ENCODE measurements at places on chromosomes 4 and X.
A peak's percentile ranks its signal among the peaks of the same experiment; 100 is the strongest.

- DNase-seq: peak; percentile 63
These were observed 35.3 kb downstream of the RBPJ start for GRCh38 chr4:26356081-26356501.

DNA sequence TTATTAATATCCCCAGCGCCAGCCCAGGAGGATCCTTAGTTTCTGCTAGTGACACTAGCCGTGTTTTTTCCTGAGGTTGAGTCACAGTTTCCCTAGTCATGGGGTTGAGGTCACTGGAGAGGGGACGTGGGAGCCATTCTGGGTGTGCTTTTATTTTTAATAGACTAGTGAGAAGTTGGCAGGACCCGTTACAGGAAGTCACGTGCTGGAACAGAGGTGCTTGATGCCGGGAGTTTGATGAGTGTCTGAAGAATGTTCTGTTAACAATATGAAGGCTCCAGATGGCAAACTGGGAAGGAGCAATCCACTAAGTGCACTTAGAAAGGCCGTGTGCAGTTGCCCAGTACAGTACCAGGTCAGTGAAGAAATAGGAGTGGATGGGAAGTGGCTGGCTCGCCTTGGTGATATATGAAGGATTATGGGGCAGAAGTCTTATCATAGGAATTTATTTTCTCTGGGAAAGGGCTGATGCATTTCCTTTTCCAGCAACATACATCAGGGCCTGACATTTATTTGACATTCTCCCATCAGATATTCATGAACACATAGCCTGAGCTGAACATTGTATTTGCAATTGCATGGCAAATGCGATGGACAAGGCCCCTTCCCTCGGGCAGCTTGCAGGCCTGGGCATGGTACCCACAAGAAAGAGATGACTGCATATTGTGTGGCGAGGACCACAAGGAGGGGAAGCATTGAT, 291.8 kb downstream of the FBXW7 start:
- peak; percentile 3 for DNase-seq

DNA sequence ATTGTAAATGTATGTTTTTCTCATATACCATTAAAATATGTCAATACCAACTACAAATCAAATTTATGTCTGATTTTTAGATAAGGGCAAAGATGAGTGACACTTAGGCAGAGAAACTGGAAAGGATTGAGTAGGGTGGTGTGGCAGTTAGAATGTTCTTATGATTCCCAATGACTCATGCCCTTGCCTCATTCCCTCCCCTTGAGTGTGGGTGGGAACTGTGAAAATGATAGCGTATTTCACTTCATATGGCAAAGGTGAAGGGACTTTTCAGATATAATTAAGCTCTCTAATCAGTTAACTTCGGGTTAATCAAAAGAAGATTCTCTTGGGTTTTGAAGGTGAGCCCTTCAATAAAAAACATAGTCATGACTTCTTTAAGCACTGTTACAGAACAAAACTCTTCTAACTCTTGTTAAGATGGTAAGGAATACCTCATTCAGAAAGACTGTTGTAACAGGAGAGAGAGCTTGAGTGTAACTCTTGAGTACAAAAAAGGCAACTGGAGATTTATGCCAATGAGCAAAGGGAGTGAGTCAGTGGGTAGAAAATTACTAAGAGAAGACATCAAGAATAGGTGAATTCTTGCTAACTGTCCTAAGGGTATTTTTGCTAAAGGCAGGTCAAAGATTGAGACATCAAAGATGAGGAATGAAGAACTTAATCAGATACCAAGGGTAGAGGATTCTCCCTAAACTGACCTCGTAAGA, 329.5 kb downstream of the KCTD8 start:
- DNase-seq: peak; percentile 4

- DNase-seq: no peak
These were observed 35.4 kb upstream of the STS start for GRCh38 chrX:7112071-7112470.

DNA sequence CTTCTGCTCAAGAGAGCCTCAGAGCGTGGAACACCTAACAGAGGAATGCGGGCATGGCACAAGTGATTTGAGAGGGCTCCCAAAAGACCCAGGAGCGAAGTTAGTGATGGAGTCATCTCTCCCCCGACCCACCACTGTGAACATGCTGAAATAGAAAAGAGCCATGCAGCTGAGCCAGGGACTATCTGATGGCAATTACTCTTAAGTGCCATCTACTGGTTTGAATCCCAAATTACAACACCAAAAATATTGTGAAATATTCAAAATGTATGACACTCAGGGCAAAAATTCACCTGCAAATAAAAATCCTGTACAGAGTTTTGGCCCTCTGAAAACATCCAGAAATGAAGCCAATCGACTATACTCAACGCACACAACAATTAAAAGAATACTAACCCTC, 2038.9 kb upstream of the ADGRL3 start:
- no peak for DNase-seq

DNA sequence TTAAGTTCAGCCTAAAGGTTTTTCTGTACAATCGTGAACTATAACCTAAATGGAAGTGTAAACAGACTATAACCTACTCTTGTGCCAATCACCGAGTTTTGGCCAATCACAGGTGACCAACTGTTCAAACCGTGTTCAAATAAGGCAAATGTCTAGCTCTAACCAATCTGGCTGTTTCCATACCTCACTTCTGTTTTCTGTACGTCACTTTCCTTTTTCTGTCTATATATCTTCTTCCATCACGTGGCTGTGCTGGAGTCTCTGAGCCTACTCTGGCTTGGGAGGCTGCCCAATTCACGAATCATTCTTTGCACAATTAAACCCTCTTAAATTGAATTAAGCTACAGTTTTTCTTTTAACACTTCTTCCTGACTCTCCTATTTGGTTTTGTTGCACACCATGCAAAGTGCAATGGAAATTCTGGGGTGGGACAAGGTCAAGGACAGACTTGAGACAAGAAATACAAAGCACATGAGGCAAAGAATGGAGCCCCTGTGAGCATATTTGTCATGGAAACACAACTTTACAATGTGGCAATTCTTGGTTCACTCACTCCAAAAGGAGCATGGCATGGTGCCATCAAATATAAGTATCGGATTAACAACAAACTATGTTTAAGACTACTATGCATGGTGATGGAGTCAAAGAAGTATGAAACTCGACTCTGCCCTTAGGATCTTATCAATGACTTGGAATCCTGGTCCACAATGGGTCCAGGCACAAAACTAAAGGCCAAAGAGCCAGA, 115.7 kb upstream of the FAM9B start:
- DNase-seq: no peak

- DNase-seq: no peak
These were observed 121.4 kb downstream of the GPAT3 start for GRCh38 chr4:83657336-83657735.

GRCh38 chrX:77962068-77962902, 7.2 kb downstream of the PGAM4 start:
- no peak for DNase-seq

DNA sequence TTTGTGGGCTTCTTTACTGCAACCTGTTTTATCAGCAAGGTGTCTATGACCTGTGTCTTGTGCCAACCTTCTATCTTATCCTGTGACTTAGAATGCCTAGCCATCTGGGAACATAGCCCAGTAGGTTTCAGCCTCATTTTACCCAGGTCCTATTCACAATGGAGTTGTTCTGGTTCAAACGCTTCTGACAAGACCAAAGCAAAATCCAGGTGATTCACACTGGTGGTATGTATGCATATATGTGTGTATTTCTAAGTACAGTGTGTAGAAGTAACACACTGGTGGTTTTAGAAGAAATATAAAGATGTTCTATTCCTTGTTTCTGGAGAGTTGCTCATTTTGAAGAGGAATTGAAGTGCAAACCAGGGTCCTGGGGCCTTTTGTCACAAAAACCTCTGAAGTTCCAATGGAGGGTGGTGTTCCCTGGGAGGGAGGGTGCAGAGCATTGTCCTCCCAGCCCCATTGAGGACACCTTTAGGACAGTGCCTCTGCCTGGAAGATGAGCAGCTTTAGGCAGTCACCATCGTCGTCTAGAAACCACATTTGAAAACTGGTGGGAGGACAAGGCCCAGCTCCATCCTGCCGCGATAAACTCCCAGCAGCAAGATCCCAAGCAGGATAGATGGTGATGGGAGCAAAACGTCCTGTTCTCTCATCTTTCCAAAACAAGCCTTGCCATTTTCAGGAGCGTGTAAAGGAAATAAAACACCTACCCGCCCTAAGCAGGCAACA, 191.4 kb downstream of the TSPAN5 start:
- peak; percentile 59 for DNase-seq

GRCh38 chr4:147735413-147736301, 3.8 kb downstream of the ARHGAP10 start:
- DNase-seq: peak; percentile 35

DNA sequence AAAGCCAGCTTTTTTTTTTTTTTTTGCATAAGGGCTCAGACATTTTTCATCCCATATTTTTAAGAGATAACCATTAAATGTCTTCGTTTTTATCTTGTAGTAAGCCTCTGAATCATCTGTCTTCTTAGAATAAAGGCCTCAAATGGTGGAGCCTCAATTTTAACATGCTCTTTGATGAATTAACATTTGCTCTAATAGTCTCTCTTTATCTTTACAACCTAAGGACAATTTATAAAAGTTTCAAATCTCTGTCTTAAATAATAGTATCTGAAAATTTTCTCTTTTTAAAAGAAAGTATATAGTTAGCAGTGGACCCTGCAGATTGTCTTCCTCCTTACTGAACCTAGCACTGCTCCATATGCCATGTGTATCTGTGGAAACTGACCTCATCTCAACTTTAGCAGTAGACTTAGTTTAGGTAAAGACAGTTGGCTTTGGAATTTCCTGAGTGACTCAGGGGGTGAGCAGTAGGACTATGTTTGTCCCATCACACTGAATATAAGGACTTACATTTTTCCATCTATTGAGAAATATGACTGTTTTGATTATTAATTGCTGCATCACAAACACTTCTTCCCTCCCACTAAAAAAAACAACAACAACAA, 1658.0 kb downstream of the STIM2 start:
- peak; percentile 0 for DNase-seq

DNA sequence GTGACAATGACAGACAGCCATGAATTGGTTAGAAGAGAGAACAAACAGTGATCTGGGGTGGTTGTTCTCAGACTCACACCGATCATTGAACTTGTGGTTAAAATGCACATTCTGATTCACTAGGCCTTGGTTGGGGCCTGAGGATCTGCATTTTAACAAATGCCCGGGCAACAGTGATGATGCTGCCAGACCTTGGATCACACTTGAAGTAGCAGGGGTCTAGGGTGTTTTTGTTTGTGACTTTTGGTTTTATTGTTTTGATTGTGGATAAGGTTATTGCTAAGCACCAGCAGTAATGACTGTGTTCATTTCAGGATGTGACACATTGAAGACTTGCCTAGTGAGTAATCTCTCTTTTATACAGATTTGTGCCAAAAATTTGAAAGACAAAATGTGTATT, 36.5 kb downstream of the TXLNG start:
- peak; percentile 77 for DNase-seq

DNA sequence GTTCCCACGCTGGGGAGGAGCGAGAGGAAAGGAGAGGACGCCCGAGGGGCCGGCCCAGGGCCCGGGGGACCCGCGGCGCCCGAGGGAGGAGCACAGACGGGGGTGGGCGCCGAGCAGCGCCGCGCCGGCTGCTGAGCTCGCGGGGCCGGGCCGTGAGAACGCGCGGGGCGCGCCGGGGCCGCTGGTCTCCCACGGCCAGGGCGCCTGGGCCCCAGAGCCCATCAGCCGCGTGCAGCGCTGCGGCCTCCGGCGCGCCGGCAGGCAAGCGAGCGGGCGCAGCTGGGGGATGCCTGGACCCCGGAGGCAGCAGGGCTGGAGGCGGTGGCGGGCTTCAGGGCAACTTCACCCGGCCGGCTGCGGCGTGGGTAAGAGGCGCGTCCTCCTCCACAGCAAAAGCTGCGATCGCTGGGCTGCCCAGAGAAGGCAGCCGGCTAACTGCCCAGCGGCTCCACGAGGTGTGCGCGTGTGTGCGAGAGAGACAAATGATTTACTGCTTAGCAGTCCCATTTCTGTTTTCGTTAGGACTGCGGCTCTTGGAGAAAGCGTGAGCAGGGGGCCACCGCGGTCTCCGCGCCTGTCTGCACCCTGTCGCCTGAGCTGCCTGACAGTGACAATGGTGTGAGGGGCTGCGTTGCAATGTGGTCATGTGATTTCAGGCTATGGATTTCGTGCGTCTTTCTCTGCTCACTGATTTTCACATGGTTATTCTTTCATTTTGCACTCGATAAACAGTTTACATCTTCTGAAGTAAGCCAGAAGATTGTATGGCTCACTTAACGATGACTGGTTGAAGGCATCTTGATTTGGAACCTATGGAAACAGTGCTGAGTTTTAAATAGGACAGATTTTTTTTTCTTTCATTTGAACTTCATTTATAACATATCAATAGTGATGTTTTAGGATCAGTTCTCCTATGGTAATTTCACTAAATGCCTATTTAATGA, 1.2 kb downstream of the GUCY1A1 start:
- peak; percentile 25 for DNase-seq

- no peak for DNase-seq
These were observed 133.8 kb upstream of the ATP6AP2 start for GRCh38 chrX:40446921-40447320.

GRCh38 chr4:40316782-40317635, 18.1 kb upstream of the CHRNA9 start:
- peak; percentile 93 for DNase-seq

DNA sequence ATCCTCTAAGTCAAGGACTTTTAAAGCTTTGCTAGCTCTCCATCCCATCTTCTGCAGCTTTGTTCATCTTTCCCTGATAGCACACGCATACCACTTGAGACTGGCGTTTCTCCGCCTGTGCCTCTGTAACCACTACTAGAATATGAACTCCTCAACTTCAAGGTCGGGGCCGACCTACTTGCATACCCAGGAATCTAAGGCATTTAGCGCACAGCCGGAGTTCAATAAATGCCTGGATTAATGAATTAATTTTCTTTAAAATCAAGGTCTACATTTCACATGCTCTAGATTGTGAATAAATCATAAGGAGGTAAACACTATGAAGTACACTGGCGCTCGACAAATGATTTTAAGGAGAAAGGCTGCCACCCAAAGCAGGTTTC, 89.3 kb downstream of the HNRNPD start:
- DNase-seq: peak; percentile 16

GRCh38 chrX:136822337-136823095, 41.8 kb upstream of the ARHGEF6 start:
- DNase-seq: no peak

DNA sequence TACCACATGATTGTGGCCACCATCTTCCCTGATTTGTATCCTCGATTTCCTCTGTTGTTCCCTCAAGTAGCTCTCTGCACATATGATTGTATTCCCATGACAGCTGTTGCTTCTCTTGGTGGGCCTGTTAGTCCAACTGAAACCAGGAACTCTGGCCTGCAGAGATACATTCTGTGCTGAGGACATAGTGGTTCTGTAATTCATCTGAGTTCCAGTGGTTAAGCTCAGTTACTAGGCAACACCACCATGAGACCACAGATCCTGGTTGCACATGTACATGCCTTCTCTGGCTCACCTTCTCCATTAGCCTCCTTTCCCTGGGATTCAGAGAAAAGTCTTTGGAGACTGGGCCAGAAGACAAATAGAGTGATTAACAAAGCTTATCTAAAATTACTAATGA, 172.1 kb upstream of the SLC7A11 start:
- no peak for DNase-seq

DNA sequence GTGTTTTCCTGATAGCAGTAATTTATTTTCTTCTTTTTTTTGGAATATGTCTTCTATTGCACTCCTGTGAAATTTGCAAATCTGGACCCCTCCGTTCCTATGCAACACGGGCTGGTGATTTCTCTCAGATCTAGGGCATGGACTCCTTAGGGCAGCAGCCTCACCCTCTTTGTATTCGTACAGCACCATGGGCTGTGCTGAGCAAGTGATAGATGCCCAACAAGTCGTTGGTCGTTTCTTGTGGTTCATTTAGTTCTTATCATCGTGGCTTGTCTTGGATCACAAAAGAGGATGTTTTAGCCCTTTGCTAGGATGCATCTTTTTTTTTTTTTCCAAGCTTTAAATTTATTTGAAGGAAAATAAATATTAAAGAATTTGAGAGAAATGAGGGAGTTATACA, 82.1 kb downstream of the ARHGAP10 start:
- DNase-seq: no peak

Data from astrocyte (in vitro differentiated cells and primary cell).